ENCODE measurements at places on chromosomes 12 and 14.
A peak's percentile ranks its signal among the peaks of the same experiment; 100 is the strongest.

- peak; percentile 52 for DNase-seq
These were observed 2.2 kb downstream of the TBPL2 start for GRCh38 chr14:55438066-55438683.

GRCh38 chr12:131061041-131061806 lies 107.5 kb downstream of the ADGRD1 start:
- no peak for DNase-seq

DNA sequence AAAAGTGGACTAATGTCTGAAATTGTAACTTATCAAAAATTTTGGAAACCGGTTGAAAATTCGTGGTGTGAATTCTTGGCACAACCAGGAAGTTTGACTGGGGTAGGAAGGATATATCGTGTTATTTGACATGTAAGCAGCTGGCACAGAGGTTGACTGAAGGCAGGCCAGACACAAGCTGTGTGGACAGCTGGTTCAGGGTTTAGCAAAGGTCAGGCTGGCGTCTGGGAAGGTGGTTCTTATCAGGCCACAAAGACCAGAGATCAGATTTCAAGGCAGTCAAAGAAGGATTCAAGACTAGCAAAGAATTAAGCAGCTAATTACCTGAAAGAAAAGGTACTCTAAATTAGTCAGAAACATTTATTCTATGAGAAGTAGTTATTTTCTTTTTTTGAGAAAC lies 450.2 kb upstream of the MDGA2 start:
- DNase-seq, result no peak

DNA sequence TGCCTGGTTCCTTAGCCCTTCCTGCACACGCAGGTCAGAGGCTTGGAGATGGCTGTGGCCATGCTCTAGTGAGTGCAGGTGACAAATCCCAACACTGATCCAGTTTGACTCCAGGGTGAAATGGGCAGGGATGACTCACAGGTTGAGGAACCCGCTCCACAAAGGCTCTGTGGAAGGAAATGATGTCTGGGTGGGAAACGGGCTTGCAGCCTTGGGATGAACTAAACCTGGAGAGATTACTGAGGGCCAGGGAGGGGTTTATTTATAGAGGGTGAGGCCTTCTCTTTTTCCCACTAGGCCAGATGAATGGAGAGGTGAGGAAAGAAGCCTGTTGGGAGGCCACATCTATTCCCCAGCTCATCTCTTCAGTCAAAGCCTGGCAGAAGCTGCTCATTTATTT lies 29.3 kb upstream of the EMP1 start:
- DNase-seq, result no peak

- DNase-seq, result peak; percentile 7
These were observed 30.5 kb downstream of the EP400 start for GRCh38 chr12:131980263-131980662.

DNA sequence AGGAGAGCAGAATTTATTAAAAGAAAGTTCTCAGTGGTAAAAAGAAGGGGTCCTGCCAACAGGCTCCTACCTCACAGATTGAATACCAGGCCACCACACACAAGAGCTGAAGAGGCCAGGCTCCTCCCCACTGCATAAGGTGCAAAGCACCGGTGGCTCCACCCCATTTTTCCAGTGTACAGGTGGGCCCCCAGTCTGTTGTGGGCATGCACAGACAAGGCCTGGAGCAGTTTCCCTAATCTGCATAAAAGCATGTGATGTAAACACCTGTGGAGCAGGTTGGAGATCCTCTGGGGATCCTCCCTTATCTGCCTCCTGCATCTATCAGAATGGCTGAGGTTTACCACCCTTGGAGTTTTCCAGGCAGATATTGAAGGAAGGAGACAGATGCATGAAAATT lies 45.7 kb upstream of the PDZRN4 start:
- no peak for DNase-seq

DNA sequence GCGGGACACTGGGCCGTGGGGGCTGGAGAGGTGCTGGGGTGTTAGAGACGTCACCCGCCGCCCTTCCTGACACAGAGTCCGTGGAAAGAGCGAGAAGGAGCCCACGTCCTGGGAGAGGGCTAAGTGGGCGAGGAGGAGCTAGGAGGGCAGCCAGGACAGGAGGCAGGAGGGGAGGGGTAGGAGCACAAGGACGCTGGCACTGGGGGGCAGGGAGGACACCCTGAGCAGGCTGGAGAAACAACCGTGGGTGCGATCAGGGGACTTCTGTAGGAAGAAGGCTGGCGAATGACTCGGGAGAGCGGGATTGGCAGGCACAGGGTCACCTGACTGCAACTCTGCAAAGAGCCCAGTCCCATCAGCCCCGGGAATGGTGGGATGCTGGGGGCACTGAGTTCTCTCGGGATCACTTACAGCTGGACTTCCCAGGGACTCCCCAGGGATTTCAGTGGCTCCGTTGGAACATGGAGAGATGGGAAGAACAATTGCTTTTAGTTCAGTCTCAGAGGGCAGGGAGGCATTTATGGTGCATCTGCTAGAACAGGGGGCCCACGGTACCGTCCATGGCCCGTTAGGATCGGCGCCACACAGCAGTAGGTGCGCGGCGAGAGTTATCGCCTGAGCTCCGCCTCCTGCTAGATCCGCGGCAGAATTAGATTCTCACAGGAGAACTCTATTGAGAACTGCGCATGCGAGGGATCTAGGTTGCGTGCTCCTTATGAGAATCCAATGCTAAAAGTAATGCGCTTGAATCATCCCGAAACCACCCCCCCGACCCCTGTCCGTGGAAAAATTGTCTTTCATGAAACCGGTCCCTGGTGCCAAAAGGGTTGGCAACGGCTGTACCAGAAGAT lies 24.3 kb downstream of the UBR7 start:
- peak; percentile 62 for DNase-seq

GRCh38 chr12:57939291-57939690 lies 2.1 kb upstream of the ATP23 start:
- DNase-seq, result no peak

DNA sequence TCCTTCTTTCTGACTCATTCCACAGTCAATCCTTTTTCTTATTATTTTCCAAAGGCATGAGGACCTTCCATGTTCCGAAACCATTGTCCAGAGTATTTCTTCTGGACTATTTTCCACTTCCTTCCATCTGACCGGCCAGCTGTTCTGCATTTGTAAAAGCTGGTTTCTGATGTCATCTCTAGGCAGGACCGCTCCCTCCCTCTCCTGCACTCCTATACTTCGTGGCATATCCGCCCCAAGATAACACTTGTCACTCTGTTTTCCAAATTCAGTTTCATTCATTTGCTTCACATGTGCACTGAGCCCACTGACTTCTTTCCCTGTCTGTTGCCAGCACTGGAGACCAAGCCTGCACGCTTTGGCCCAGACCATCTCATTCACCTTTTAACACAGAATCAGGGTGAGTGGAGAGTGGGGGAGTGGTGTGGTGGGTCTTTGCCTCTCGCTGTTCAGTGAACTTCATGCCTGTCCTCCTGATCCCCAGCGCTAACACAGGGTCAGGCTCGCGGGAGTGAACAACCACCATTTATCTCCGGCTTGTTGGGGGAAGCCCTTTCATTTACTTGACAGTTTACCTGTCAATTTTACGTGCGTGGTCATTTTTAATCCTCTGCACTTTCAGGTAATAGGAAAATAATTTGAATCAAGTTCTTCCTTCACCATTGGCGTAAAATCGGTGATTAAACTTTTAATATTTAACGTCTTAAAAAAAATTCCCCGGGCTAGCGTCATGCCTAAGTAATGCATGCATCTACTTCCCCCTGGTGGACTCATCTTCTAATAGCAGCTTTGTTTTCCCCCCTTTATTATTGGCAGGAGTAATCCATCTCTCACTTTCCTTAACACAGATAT lies 52.5 kb downstream of the C12orf75 start:
- peak; percentile 75 for DNase-seq

GRCh38 chr14:27387463-27387862 lies 789.6 kb upstream of the NOVA1 start:
- DNase-seq, result peak; percentile 74

DNA sequence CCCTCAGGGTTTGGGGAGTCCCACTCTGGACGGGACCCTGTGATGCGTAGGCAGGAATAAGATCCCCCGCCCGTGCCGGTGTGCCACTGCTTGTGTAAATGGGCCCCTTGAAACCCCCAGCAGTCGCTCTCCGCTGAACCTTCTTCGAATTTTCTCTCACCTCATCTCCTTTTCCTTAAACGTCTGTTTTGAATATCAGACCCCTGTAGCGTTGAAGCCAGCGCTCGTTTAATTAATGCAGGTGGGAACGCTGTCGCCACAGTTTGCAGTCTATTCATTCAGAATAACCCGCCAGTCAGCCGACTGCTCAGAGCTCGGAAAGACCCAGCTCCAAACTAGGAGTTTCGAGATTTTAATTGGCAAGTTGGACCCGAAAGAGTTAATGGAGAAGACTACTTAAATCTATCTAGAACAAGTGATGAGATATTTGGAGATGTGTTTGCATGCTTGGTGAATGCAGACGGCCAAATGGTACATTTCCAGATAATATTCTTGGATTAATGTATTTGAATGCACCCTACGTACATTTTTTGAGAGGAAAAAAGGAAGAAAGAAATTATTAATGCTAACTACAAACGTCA lies 739 bp upstream of the PPP2R5E start:
- peak; percentile 2 for DNase-seq

GRCh38 chr12:86601550-86602308 lies 345.5 kb upstream of the MGAT4C start:
- DNase-seq, result no peak

DNA sequence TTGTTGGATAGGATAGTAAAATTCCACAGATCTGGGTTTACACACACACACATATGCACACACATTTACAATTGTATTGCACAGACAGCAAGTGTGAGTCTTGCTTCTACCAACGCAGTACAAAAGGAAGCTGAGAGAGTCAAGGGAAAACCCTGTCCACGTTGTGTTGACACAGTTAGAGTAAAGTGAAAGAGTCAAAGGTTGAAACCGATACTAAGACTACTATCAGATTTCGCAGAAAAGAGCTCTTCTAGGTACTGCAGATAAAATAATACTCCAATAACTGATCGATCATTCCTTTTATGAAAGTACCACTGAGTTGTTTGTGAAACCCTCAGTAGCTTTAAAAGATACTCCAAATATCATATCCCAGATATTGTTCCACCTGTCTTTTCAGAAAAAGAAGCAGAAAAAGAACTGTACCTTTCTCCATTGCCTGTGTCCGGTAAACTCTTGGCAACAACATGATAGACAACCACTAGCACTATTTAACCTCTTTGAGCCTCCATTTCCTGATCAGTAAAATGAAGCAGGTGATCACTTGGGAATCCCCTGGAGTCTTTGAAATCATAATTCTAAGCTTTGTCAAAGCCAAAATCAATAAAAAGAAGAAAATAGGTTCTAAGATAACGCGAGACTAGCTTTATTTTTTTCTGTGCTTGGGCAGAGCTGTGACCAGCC lies 224.6 kb upstream of the FOXN3 start:
- DNase-seq, result no peak

DNA sequence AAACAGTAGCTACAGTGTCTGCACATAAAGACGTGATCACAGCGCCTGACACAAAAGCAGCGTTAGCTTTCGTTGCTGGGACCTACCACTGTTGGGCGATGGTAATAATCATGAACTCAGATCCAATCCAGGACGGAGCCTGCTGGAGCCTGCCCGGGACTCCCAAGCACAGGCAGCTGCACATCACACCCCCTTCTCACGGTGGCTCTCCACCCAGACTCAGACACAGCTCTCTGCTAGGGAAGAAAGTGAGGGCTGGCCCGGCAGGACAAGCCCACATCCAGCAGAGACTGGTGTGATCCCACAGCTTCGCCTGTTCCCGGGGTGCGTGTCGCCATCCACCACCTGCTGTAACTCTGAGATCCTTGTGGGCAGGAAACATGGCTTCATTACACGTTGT lies 49.9 kb upstream of the FOXN3 start:
- DNase-seq, result no peak

DNA sequence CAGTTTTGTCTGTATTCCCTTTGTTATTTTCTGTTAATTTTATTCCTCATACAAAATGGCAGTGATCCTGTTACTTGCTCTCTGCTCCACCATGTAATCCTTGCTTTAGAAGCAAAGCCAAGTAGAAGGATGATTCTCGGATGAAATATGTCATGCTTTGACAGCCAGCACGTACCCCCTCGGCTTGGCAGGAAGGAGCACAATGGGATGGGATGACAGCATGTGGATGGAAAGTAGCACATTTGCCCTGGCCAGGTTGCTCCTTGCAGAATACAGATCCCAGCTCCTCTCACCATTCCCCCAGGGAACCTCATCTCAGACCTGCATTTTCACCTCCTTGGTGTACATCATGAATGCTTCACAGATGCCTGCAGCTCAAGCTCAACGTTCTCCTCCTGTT lies 35.1 kb upstream of the ATF1 start:
- no peak for DNase-seq

DNA sequence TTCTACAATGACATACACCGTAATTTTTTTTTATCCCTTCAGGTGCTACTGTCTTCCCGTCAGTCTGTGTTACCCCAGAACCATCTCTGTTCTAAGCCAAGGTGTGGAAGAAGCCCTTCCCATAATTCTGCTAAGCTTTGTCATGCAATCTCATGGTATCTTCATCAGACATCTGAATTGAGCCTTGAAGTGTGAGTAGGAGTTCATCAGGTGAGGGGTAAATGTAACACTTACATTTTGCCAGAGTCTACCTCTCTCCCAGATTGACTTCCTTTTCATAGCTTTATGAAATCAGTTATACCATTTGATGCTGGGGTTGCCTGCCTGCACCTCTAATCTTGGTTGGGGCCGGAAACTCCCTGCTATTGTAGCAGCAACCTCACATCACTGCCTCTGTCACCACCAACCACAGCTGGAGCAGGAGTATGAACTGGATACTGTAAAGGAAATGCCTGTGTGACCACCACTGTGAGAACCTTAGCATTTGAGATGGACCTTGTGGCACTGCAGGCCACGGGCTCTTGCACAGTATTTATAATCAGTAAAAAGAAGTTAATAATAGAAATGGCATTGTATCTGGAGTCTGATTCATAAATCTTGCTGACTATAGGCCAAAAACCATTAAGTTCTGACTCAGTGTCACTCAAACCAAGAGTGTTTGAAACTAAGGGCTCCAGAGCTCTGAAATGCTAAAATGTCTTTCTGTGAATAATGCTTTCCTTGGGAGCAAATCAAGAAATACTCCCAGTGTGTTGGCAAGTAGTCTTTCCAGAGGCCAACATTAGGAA lies 58.7 kb upstream of the STK38L start:
- peak; percentile 94 for DNase-seq

DNA sequence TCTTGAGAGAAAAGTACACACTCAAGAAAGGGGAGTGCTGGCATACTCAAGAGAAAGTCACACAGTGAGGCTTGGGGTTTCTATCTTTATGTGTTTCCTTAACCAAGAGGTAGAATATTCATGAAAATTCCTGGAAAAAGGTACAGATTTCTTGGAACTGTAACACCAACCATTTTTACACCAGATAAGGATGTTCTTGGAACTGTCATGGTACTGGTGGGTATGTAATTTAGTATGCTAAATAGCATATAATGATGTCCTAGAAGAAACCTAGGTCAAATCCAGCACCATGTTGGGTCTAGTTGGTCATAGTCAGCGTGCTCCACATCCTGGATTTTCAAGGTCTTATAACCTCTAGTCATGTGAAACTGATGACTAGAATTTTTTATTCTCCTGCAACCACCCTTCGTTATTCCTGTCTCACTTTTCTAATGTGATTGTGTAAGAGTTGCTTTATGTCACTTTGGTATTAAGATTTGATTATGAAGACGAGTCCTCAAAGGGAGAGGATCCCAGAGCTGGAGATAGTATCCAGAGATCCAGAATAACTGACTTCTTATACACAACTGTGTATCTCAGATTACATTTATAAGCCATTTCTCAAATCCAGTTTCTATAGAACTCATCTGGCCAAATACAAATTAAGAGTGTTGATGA lies 510.1 kb downstream of the TMTC2 start:
- no peak for DNase-seq

GRCh38 chr12:24902511-24903328 lies 46.2 kb downstream of the BCAT1 start:
- peak; percentile 42 for DNase-seq
